NAMALWA (cell line): ENCODE measurements at places on chromosomes 16 and 17.

- no peak for DNase-seq
Observed at GRCh38 chr17:13283606-13284005, 265.8 kb upstream of the ELAC2 start.

DNA sequence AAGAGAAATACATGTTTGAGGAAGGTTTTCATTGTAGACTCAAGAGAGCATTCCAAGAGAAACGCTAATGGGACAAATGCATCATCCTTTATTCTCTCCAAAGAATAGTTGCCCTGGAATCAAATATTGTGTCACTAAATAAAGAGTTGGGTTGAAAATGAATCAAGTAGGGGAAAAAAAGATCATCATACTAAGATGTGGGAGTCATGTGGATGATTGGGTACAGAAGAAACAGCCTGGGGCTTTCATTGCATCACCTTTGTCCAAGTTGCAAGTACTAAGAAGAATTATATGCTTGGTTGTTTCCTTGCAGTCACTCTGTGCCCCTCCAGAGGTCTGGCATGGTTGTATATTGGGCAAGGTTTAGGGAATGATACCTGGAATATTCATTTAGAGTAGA, 658.9 kb downstream of the TOX3 start:
- DNase-seq, result no peak

DNA sequence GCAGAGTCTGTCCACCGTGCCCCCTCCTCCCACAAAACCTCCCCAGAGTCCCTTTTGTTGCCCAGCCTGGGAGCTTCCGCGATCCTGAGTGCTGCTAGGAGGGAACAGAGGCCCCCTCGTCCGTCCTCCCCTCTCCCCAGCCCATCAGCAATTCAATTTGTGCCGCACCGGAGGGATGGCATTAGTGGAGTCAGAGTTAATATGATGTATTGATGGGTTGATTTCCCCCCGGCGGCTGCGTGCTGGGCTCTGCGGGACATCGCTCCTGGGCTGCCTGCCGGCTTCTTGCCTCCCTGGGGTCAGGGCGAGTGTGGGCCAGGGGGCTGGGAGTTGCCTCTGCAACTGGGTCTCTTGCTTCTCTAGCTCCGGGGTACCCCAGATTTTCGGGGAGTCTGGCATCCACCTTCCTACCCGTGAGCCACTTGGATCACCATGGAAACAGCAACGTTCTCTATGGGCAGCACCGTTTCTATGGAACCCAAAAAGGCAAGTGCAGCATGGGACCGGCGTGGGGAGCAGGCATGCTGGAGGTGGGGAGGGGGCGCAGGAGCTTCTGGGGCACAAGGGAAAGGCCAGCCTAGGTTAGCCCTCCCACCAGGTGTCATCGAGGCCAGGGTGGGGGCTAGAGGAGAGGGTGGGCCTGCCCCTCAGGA, 42.9 kb downstream of the BAHCC1 start:
- no peak for DNase-seq

- no peak for DNase-seq
Observed at GRCh38 chr17:8121407-8121680, 2.6 kb downstream of the HES7 start.

- DNase-seq, result peak; percentile 85
Observed at GRCh38 chr16:578870-579405, 9.2 kb downstream of the PIGQ start.

- no peak for DNase-seq
Observed at GRCh38 chr16:13733561-13733960, 186.4 kb upstream of the ERCC4 start.

- DNase-seq, result no peak
Observed at GRCh38 chr17:43917348-43918025, 10.2 kb upstream of the MPP2 start.

DNA sequence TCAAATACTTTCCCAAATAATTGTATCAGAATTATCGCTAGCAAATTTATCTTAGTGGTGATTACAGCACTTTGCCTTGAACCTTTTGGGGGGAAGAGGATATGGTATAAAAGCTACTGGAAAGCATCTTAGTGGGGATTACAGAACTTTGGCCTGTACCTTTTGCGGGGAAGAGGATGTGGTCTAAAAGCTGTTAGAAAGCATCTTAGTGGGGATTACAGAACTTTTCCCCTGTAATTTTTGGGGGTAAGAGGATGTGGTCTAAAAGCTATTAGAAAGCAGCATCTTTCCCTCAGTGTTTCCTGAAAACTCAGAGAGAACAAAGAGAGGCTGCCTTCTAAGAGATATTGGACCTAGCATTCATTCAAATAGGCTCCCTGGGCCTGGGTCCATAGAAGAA, 4.1 kb downstream of the SLFN12 start:
- DNase-seq, result no peak

DNA sequence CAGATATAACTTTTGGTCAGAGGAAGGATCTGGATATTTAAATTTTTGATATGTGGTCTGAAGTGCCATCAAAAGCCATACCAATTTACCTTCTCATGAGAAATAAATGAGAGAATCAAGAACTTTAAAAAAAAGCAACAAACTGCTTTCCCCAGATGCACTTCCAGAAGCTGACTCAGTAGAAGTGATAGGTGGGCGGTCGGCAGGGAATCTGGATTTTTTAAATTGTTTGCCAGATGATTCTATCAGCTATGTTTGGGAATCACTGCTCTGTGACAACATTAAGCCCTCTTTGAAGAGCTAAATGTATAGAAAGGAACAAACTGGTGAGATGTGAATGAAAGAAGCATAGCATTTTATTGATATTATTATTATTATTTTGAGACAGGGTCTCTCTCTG, 19.2 kb downstream of the CDH3 start:
- DNase-seq, result no peak

- no peak for DNase-seq
Observed at GRCh38 chr17:78885956-78886355, 17.0 kb downstream of the CEP295NL start.

GRCh38 chr16:51031598-51031997, 119.5 kb downstream of the SALL1 start:
- no peak for DNase-seq

- DNase-seq, result no peak
Observed at GRCh38 chr16:59905606-59906005, 1171.5 kb upstream of the GOT2 start.

DNA sequence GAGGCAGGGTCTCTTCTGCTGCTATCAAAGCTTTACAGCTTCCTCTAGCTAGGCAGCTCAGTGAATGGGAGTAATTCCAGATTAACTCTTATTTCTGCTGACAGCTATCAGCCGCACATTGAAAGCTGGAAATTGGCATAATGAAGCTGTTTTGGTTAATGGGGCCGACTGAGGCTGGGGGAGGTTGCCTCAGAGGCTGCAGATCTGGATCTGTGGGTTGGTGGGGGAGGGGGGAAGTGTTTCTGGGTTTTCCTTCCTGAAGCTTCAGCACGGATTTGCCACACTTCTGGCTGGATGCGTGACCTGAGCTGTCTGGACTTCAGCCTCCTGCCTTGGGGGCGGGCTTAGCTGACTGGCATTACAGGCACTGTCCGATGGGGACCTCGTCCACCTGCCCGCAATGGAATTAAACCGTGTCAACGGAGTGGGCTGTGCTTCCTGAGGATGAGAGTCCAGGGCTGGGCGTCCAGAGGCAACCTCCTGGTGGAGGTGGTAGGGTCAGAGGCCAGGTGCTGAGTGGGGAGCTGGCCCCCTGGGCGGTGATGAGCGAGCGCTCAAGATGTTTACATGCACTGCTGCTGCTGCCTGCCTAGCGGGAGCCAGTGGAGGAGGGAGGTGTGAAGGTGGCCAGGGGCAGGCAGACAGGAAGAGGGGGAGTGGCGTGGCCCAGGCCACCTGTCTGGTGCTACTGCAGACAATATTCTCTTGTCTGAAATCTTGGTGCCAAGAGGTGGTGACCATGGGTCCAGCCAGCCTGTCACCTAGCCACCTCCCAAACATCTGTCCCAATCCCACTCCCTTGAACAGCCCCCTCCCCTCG, 6.7 kb upstream of the ABCC3 start:
- DNase-seq, result no peak

GRCh38 chr16:25593260-25593659, 98.5 kb upstream of the HS3ST4 start:
- no peak for DNase-seq

DNA sequence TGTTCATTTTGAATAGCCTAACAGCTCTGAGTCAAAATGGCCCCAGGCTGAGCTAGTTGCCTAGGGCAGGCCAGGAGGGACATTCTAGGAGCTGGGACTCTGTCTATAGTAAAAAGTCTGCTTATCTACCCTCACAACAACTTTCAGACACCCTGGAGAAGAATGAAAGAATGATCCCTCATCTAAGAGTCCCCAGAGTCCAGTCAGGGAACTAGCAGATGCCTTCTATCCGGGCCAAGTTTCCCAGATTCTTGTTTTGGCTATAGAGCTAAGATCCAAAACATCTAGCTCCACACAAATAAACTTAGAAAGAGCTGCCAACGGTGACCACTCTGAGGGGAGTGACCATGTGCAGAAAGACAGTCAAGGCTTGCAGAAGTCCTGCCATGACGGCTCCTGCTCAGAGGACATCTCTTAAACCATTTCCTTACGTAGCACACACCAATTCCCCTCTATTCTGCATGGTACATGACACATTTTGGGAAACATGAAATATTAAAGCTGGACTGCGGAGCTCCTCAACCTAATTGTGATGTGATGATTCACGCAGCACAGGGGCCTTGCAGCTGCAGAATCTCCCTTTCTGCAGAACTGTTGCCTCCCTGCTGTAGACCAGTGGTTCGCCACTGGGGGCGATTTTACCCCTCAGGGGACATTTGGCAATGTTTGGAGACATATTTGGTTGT, 24.2 kb downstream of the FAM20A start:
- peak; percentile 19 for DNase-seq

- DNase-seq, result no peak
Observed at GRCh38 chr17:40978575-40979151, 5.5 kb downstream of the KRT40 start.

DNA sequence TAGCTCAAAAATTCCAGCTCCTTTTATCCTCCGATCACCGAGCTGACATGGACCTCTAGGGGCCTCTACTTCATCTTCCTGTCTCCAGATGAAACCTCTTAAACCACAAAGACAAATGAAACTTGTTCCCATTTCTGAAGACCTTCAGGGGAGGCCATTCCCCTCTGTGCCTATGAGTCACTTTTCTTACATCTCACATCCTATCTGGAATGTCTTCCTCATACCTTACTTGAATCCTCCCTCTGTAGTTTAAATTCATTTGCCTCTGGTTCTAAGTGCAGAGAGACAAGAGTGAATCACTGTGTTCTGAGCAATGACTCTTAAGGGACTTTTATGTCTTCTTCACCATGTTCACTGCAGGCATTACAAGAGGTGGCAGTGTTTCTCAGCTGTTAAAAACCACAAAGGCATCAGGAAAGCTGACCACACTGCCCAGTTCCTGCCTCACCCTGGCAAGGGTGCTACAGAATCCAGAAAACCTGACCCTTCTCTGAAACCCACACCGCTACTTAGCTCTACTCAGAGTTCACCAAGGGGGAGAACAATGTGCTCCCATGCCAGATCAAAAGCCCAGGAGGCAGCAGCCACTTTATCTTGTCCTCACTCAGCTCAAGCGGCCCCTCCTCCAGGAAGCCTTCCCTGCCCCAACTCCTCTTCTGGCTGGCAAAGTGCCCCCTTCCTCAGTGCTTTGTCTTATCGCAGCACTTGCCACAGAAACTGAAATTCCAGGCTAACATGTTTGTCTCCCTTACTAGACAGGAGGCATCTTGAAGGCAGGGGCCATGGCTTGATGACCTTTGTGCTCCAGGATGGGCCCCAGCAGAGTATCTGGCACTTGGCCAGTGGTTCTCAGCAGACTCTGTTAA, 6.4 kb downstream of the CUEDC1 start:
- no peak for DNase-seq

DNA sequence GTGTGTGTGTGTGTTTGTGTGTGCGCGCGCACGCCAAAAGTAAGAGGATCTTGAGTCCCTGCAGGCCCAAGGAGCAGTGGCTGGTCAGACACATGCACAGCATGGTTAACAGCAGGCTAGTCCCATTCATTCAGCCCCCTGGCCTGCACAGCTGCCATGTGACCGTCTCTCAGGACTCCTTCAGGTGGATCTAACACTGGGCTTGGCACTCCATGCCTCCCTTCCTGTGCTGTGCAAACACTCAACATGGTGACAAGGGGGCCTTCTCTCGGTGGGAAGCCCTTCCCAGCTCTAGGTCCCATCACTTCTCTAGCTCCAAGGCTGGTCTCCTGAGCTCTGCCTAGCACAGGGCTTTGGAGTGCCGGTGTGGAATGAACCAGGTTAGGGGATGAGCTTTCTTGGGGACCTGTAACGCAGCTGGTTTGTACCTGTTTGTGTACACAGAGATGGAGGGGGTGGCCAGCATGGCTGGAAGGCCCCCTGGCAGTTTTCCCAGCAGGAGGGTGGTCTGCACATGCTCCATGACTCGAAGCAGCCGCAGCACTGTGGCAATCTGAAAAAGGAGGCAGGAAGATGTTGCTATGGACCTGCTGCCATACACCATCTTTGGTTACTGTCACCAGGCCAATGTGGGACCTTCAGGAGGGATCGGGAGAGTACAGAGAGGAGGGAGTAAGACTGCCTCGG, 69.4 kb upstream of the GCSH start:
- no peak for DNase-seq

GRCh38 chr16:23976524-23976923, 140.7 kb downstream of the PRKCB start:
- DNase-seq, result peak; percentile 30

DNA sequence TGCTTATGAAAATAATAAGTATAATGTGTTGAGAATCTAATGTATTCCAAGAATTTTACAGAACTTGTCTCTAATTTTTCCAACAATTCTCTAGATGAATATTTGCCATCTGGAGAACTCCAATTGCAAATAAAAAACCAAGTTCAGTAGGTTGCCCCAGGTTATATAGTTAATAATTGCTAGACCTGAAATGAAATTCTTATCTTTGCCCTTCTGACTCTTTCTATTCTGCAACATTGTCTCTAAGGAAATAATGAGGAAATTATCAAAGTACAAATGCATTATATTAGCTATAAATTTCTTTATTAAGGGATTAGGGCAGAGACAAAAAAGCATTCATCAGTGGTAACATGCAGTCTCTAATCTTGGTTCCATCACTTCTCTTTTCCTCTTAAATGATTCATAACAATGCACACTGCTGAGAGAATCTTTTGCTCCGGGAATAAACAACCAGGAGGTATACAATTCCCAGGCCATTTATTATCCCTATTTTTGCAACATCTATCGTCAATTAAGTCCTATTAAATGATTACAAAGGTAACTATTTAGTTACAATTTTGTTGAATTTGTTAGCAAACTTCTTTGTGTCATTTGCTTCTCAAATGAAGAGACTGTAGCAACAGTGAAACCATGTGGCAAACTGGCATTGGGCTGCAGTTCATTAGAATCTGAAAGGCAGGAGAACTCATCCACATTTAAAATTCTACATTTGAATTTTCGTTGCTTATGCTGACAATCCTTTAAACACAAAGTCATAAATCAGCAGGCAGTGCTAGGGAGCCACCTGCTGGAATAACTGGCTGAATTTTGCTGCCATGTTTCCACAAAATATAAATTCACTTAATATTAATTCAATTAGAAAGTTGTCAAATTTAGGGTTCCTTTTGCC, 349.6 kb downstream of the KIF2B start:
- DNase-seq, result peak; percentile 27

GRCh38 chr16:62615526-62615925, 579.3 kb upstream of the CDH8 start:
- no peak for DNase-seq
